ENCODE measurements at places on chromosomes 11 and 22. TPM values are rescaled to one million over a fixed set of nuclear protein-coding genes. Genes with fewer than 3 reads are reported as not detected.
A peak's percentile ranks its signal among the peaks of the same experiment; 100 is the strongest.

GRCh38 chr11:66346476-66347424, 679 bp downstream of the B4GAT1 start:
- DNase-seq, result peak; percentile 21

The TEX12 gene
- not detected for polyA plus RNA-seq

The TRPM5 gene
- 0.69 TPM for polyA plus RNA-seq

- DNase-seq, result no peak
Measured at GRCh38 chr11:26187639-26188038, 144.3 kb upstream of the ANO3 start.

DNA sequence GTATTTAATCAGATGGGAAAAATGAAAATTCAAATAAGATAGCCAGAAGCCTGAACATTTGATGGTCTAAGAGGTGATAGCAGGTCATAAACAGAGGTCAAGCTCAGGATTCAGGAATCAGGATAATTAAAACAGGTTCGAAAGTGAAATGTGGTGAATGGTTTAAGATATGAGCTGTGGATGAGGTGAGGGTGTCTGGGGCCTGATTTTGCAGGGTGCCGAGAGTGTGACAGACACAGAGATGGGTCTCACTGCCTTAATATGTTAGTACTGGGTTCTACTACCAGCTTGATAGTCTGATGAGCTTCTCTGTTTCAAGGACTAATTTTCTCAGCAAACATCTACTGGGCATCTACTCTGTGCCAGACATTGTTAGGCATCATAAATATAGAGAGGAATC, 19.9 kb upstream of the EMSY start:
- no peak for DNase-seq

- DNase-seq, result no peak
Measured at GRCh38 chr22:32204856-32205722, at the start of gene RFPL2. Gene RFPL2, minus strand, starts transcription at chr22:32205073. Its CDS starts 2,622 bp downstream, at chr22:32202451.

GRCh38 chr11:128502726-128503125, 84.6 kb downstream of the ETS1 start:
- peak; percentile 46 for DNase-seq

GRCh38 chr22:45238076-45238956, 2.4 kb downstream of the KIAA0930 start:
- no peak for DNase-seq

- no peak for DNase-seq
Measured at GRCh38 chr11:46367244-46367915, 14.1 kb upstream of the MDK start.

- DNase-seq, result no peak
Measured at GRCh38 chr11:78189174-78189724, 530 bp downstream of the USP35 start.

DNA sequence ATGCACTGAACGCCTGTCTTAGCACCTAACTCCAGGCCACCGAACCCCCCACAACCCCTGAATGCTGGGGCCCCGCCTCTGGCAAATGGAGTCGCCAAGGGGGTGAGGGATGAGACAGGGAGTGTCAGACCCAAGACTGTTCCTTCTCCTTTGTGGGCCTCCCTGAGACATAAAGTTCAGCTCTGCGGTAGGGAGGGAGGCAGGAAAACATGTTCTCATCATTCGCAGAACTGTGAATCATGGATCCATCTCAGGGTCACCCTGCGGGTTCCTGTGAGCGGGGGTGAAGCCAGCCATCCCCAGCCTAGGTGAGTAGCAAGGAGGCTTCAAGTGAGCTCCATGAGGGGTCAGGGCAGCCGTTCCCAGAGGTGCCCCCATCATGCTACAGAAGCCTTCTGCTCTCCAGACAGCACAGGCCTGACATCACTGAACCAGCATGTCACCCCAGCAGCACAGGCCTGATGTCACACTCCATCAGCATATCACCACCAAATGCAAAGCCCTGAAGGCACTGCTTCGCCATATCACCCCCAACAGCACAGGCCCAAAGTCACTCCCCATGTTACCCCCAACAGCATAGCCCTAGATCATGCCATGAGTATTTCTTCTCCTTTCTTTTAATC, 27.2 kb downstream of the TMPRSS6 start:
- no peak for DNase-seq

The OR8G5 gene
- not detected for polyA plus RNA-seq

DNA sequence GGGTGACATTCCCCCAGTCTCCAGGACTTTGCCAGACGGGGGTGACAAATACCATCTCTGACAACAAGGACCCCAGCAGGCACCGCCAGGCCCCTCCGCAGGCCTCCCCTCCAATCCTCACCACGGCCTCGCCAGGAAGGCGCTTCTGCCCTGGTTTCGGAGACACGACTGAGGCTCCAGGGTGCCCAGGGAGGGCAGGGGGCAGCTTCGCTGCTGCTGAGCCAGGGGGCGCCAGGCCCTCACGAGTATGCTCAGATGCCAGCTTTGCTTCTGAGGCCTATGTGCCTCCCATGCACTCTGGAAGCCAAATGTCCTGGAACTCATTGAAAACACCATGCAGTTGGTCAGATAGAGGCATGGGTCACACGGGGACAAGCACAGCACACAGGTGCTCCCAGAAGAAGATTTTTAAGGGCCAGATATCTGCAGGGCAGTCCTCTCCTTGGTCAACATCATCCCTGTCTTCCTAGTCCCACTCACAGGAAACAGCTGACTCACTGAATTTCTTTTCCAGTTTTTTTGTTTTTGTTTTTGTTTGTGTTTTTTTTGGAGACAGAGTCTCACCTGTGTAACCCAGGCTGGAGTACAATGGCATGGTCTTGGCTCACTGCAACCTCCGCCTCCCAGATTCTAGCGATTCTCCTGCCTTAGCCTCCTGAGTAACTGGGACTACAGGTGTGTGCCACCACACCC, 19.9 kb downstream of the BID start:
- DNase-seq, result no peak

The ESAM gene
- 85.8 TPM for polyA plus RNA-seq

The MS4A12 gene
- polyA plus RNA-seq, result not detected

GRCh38 chr11:27186580-27186979, 146.0 kb downstream of the BBOX1 start:
- DNase-seq, result no peak

- DNase-seq, result peak; percentile 22
Measured at GRCh38 chr11:47914743-47915142, 65.6 kb upstream of the PTPRJ start.

GRCh38 chr11:107118025-107118720, 99.9 kb upstream of the GUCY1A2 start:
- no peak for DNase-seq

DNA sequence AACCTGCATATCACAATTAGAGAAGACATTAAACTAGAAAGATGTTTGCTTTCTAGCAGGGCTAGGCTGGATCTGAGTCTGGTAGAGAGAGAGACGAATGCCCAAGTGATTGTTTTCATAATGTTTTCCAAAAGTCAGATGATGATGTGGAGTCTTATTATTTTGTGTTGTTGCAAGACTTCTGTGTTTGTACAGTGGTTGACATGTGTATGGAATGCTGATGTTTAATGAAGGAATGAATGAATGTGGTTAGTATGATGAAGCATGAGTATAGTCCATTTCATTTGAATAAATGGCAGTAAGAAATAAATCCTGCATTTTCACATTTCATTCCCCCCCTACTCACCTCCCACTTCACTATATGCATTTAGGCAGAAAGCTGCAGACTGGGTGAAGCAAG, 69.6 kb downstream of the PPP2R1B start:
- DNase-seq, result no peak

The GAS2 gene
- polyA plus RNA-seq, result 6.8 TPM

- no peak for DNase-seq
Measured at GRCh38 chr11:14242187-14242586, 116.8 kb downstream of the RRAS2 start.

The SMC1B gene
- not detected for polyA plus RNA-seq

The OR8A1 gene
- polyA plus RNA-seq, result not detected

- no peak for DNase-seq
Measured at GRCh38 chr11:28132548-28132947, 24.4 kb downstream of the METTL15 start.

DNA sequence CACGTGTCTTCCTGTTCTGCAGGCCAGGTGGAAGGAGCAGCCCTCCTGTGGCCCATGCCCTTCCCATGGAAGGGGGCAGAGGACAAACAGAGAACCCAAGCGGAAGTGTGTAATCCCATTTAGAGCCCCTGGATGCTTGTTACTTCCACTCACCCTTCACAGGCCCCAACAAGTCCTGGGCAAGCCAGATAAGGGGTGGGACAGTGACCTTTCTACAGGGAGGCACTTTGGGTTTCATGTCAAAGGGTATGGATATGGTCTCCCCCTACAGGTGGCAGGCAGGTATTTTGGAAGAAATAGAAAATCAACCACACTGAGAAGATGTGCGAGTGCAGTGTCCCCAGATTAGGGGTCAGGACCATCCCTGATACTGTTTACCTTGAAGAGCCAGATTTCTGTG, 11.4 kb downstream of the MPEG1 start:
- DNase-seq, result no peak

DNA sequence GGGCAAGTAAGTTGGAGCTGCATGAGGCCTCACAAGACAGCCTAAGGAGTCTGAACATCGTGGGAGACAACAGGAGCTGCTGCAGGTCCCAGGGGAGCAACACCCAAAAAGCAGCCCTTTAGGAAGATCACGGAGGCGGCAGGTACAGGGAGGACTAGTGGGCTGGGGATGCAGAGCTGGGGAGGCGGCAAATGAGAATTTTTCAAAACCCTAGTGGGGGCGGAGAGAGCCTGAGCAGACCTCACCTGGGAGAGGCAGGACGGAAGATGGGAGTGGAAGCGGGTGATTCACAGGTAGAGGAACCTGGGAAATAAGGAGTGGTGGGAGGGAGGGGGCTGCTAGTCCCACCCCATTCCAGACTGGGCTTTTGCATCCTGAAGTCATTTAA, 42.1 kb downstream of the DKK3 start:
- peak; percentile 49 for DNase-seq

The C22orf15 gene
- polyA plus RNA-seq, result not detected

The LMO2 gene
- 57.1 TPM for polyA plus RNA-seq

The P2RX3 gene
- polyA plus RNA-seq, result not detected

The GLYATL1B gene
- not detected for polyA plus RNA-seq

DNA sequence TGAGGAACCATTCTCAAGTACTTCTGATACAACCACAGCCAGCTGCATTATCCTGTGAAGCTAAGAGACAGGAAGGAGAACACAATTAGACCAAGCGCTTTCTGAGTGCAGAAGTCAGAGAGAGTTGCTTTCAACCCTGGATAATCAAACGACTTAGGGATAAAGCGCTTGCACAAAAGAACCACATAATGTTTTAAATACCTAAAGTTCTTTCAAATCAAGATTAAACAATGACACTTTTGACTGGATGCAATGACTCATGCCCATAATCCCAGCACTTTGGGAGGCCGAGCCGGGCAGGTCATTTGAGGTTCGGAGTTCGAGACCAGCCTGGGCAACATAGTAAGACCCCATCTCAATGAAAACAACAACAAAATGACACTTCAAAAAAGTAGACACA, 145.1 kb downstream of the SWAP70 start:
- DNase-seq, result no peak

The CABP4 gene
- 0.49 TPM for polyA plus RNA-seq

DNA sequence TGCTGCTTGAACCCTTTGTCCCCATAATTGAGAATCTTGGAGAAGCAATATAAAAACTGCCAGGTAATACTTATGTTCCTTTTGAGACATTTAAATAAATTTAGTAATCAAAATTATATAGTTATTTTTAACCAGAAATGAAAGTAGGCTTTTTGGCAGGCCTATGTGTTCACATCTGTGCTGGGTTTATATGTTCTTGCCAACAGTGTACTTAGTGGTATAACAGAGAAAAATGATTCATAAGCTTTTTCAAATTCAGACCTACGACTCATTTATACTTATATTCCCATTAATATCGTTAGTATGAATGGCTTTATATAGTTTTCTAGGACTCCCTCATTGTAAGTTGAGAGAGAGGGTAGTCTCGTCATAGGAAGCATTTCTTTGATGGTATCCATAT, 79.0 kb downstream of the DDX10 start:
- no peak for DNase-seq

DNA sequence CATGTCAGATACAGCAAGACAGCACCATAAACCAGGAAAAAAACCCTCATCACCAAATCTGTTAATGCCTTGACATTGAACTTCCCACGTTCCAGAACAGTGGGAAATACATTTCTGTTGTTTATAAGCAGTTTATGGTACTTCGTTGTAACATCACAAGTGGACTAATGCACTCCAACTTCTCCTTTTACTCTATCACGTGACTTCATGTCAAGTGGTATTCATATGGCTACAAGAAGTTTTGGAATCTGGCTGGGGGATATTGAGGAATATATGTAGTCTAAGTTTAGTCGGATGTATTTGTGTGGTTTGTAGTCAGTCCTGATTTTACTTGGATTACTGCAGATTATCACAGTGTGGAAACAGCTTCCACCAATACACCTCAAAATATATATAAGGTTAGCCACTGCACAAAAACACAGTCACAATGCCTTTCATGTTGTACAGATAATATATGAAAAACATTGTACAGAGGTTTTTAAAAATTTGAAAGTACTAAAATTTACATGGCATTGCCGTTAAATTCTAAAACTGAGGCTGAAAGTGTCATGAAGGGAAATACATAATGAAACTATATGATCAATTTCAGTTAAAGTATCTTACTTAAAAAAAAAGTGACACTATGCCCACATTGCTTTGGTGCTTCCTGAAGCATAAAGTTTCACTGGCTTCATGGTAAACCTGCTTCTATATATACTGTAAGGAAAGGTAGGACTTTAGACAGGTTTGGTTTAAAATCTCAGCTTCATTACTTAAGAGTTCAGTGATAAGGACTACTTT, 134.1 kb downstream of the CASP12 start:
- no peak for DNase-seq

DNA sequence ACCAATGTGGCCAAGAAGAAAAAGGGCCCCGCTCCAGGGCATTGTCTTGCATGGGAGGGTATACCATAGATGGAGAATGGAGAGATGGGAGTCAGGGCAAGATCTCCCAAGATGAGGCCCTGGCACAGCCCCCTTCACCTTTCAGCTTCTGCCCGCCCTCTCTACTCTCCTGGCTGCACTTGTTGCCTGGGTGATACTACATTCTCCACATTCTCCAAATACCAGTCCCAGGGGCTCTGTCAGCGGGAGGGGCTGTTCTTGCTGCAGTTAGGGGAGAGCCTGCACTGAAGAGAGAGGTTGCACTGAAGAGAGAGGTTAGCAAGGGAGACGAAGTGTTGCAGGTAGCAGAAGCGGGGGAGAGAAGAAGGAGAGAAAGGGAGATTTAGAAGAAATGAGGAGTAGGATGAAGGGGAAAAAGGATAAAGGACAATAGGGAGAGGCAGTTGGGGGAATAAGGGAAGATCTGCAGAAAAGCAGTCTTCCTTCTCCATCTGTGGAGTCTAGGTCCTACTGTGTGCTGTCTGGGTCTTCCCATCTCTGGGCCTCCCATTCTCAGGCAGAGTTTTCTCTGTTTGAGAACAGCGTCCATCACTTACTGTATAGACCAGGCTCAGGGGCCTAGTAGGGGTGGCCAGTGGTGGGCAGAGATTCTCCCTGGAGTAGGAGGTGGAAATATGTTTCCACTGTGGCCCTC, 8.0 kb downstream of the PHLDB1 start:
- DNase-seq, result peak; percentile 88

The TEX54 gene
- not detected for polyA plus RNA-seq

The SEPTIN3 gene
- polyA plus RNA-seq, result 0.49 TPM

DNA sequence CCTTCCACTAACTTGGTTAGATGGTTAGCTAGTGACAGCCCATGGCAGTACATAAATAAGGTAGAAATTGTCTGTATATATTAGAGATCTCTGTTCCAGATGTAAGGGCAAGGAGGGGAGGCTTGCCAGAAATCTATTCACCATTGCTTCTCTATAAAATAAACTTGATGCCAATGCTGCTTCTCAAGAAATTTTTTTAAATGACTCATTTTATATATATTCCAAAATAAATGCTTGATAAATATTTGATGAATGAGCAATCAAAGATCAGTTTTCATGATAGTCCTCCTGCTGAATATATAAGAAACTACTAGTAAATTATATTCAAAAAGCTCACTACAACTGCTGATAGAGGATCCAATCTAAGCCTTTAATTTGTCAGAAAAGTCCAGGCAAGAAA, 710.6 kb upstream of the CCDC179 start:
- DNase-seq, result no peak
